ENCODE measurements at places on chromosomes 4 and X.

- peak; percentile 78 for DNase-seq
Measured at GRCh38 chr4:82898322-82899243, 2.0 kb upstream of the THAP9 start.

DNA sequence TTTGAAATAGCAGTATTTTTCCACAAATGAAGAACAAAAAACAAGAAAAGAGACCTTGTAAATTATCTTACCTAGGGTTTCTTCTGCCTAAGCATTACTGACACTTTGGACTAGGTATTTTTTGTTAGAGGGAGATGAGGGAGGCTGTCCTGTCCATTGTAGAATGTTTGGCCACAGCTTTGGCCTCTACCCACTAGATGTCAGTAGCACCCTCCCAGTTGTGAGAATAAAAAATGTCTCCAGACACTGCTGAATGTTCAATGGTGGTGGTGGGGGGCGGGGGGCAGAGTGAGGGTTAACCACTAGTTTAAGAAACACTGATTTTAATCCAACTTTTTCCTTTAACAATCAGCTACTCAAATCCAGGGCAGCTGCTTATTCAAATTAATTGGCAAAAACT, 25.8 kb downstream of the OTUD4 start:
- DNase-seq, result no peak

DNA sequence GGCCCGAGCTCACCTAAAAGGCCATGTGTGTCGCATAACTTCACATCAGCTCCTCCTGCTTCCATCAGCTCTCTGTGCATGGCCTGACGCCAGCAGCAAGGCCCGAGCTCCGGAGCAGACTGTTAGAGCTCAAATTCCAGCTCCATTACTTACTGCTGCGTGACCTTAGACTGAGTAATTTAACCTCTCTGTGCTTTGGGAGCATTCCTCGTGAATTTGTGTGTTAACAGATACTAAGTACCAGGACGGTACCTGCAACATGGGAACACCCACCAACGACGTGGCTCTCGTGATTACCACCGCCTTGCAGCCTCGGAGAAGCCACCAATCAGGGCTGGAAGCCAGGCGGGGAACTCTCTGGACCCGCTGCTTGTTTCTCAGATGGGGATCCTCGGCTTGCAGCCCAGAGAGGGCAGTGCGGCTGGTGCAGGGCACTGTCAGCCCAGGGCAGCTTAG, 12.9 kb downstream of the LETM1 start:
- DNase-seq, result peak; percentile 66

GRCh38 chrX:129779747-129780146, at the start of gene SASH3:
Gene SASH3 (plus strand): TSS chrX:129779949. CDS start chrX:129780098, 149 bp downstream.
- no peak for DNase-seq

DNA sequence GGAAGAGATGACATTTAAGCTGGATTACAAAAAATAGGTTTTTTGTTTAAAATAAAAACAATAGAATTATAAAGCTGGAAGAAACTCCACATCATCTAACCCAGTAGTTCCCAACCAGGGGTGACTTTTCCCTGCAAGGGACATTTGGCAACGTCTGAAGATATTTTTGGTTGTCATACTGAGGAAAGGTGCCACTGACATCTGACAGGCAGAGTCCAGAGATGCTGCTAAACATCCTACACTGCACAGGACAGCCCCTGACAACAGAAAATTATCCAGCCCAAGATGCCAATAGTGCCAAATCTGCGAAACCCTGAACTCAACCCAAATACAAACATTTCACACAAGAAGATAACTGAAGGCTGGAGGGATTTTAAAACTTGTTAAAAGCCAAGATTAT, 18.5 kb downstream of the TAB3 start:
- DNase-seq, result no peak

- DNase-seq, result no peak
Measured at GRCh38 chr4:52014903-52015302, 5.3 kb downstream of the LRRC66 start.

DNA sequence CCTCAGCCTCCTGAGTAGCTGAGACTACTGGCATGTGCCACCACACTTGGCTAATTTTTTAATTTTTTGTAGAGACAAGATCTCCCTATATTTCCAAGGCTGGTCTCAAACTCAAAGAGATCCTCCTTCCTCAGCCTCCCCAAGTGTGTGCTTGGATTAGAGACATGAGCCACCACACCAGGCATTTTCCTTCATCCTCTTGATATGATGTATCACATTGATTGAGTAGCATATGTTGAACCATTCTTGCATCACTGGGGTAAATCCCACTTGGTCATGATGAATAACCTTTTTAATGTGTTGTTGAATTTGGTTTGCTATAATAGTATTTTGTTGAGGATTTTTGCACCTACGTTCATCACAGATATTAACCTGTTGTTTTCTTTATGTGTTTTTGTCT, 24.2 kb upstream of the PPM1K start:
- DNase-seq, result no peak

DNA sequence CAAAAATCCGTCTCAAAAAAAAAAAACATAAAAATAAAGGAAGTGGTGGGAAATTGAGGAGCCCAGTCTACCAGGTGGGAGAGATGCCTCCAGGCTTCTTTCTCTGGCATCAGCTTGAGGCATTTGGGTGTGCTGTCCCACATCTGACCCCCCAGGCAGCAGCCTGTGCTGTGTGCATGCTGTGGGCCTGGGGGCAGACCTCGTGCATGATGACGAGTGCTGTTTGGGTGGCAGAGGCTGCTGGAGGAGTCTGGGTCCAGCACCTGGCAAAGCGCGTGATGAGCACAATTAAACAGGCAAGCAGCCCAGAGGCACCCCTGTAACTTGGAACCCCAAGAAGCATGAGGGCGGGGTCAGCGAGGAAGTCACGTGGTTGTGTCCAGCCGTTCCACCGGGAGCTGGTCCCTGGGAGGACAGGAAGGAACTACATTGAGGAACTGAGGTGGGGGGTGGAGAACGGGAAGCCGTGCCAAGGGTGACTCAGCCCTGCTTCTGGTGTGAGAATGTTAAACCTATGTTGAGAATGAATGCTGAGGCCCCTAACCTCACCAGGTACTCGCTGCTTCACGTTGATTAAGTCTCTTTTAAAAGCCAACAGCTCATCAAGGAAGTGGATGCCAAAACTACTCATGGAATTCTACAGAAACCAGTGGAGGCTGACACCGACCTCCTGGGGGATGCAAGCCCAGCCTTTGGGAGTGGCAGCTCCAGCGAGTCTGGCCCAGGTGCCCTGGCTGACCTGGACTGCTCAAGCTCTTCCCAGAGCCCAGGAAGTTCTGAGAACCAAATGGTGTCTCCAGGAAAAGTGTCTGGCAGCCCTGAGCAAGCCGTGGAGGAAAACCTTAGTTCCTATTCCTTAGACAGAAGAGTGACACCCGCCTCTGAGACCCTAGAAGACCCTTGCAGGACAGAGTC, 6.1 kb downstream of the TACC3 start:
- peak; percentile 39 for DNase-seq

- no peak for DNase-seq
Measured at GRCh38 chr4:64713256-64713840, 304.1 kb upstream of the TECRL start.

- no peak for DNase-seq
Measured at GRCh38 chr4:158346576-158346975, 136.3 kb downstream of the TMEM144 start.

GRCh38 chr4:156378033-156378665, 424.5 kb upstream of the CTSO start:
- no peak for DNase-seq

DNA sequence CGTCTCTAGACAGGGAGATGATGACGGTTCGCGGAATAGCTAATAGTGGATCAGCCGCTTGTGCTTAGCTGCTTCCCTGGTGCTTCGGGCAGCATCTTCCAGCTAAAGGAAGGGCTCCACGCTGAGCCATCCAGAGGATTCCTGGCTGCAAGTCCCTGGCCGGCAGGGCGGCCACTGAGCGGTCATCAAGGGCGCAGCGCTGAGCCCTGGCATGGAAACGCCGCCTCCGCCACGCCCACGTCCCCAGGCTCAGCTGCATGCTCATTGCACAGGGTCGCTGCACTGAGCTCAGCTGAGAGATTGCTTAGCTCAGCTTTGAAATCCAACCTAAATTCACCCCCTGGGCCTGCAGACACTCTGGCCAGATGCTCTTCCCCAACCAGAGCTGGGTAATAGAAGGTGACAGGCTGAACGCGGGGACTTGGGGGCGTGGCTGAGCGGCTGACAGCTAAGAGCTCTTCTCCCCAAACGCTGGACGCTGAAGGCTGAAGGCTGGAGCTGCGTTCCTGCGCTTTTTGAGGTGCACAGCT, 118.2 kb upstream of the KIT start:
- DNase-seq, result no peak

DNA sequence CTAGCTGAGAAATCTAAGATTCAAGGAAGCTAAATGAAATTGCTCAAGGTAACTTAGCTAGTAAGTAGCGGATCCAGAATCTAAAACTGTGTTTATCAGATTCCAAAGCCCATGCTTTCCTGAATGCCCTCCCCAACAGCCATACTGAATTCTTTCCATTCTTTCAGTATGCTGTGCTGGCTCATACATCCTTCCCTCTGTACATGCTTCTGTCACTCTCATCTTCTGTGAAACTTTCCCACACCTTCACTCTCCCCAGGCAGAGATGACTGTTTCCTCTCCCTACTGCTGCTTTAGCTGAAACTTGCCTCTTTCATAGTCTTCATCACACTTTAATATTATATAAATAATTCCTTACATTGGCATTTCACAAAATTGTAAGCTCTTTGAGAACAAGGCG, 39.3 kb upstream of the SMARCAD1 start:
- DNase-seq, result no peak

DNA sequence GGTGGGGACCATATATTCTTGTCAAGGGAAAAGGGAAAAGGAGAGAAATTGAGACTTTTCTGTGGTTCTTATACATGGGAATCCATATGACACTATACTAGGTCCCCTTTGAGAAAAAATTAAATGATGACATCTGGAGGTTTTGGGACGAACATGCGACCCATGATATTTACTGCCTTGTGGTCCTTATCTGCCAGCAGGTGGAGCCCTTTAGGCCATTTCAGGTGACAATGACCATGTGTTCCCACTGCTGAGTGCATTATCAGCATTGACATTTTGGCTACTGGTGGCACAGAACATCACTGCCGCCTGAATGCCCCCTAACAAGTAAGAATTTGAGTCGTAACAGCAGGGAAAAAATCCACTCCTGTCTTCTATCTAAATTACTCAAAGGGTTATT, 843.4 kb downstream of the FSTL5 start:
- no peak for DNase-seq

DNA sequence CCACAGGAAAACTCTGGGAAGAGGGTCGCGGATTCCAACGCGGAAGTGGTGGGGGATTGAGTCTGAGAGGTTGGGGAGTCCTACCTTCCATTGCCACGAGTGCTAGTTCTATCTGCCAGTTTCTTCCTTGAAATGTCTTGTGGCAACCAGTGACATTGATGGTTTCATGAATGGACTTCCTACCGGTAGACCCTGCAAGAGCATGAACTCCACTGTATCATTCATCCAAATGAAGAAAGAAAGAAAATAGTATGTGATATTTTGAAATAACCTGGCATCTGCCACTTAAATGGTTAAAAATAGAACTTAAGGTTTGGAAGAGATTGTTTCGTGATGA, 1.1 kb upstream of the SLC10A7 start:
- DNase-seq, result no peak

DNA sequence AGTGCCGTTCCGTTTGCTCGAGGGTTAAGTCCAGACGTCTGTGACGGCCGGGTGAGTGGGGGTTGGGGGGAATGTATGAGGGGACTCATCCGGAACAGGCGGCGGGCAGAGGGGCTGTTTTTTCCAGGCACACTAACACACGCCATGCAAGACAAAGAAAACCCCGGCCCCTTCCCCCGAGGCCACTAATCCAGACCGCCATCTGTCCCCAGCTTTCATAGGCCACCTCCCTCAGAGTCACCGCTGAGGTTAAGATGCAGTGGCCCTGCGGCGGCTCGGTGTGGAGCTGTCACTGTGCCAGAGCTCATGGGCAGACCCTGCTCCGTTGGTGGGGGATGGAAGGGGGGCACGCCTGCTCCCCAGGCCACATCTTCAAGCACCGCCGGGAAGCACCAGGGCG, 34.1 kb downstream of the SORCS2 start:
- DNase-seq, result no peak

GRCh38 chr4:6619466-6620255, 20.8 kb upstream of the MRFAP1 start:
- no peak for DNase-seq

GRCh38 chr4:169024762-169025161, 14.7 kb upstream of the CBR4 start:
- no peak for DNase-seq

DNA sequence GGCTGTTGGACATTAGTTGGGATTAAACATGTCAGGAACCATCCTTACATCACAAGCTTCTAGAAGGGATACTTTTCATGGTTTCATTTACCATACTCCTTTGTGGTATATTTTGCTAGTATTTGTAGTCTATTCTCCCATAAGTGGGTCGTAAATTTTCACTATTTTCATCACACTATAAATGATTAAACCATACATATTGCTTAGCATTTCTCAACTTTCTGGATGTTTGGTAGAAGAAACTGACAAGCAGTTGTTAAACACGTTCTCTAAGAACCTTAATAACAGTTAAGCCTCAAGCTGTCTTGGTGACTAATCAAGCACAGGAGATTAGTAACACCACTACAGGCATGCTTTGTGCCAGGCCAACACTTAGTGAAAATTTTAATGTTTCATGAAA, 375.5 kb downstream of the NAF1 start:
- DNase-seq, result no peak

GRCh38 chrX:39679497-39680157, 418.1 kb downstream of the BCOR start:
- no peak for DNase-seq

DNA sequence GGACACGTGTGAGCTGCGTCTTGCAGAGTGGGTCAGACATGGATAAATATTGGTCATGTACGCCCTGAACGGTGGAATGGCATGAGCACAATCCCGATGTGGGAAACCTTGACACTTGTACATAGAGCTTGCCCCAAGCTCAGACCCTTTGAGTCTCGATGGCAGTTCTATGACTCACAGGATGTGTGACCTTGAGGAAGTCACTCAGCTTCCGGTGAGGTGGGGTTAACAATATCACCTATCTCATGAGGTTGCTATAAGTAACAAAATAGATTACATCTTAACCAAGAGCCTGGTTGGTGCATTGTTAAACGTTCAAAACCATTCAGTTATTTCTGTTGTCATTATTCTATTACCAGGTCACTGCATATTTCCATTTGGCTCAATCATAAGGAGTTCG, 109.1 kb upstream of the TBL1X start:
- no peak for DNase-seq

DNA sequence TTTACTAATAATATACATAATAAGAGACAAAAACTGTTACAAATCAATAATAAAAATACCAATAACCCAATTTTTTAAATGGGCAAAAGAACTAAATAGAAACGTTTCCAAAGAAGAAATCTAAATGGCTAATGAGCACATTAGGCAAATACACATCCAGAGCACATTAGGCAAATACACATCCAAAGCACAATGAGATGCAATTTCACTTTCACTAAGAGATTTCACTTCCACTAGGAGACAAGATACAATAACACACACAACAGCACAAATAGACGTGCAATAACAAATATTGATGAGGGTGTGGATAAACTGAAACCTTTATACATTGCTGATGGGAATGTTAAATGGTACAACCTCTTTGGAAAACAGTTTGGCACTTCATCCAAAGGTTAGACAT, 250.7 kb downstream of the ARAP2 start:
- DNase-seq, result no peak

- DNase-seq, result no peak
Measured at GRCh38 chrX:52416816-52417215, 48.0 kb downstream of the XAGE2 start.

All from skeletal muscle cell (primary cell).